ENCODE measurements at places on chromosomes 5 and 9.

- DNase-seq = peak; percentile 68
Observed at GRCh38 chr9:130499804-130500263, 55.1 kb downstream of the ASS1 start.

GRCh38 chr5:369151-369868 is 47.8 kb downstream of the AHRR start:
- DNase-seq = no peak

DNA sequence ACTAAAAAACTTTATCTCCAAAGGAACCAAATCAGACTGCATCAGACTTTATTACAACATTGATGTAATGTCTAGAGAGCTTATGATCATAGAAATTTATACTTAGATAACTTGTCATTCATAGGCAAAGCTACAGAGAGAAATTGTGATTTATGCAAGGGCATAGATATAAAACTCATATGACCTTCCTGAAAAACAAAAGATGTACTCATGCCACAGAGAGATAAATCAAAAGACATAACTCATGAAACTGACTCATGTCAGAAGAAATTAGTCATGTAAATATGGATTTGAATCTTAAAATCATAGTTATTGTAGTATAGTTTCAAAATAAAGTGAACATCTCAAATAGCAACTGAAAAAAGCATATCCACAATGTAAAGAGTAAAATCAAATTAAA is 186.2 kb downstream of the GABBR2 start:
- DNase-seq = no peak

GRCh38 chr9:92725766-92726165 is 38.9 kb downstream of the BICD2 start:
- no peak for DNase-seq

DNA sequence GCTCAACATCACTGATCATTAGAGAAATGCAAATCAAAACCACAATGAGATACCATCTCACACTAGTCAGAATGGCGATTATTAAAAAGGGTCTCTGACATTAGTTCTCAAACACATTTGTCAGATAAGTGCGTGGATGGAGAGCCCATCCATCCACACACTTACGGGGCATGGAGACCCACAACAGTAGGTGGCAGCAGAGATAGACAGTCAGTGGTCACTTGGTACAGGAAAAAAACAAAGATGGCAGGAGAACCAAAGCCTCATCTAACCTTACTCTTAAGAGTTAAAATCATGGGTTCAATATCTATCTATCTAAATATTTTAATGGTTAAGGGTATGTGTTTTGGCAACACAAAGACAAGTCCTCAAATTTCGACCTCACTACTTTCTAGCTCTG is 1378.7 kb upstream of the C9orf72 start:
- no peak for DNase-seq

DNA sequence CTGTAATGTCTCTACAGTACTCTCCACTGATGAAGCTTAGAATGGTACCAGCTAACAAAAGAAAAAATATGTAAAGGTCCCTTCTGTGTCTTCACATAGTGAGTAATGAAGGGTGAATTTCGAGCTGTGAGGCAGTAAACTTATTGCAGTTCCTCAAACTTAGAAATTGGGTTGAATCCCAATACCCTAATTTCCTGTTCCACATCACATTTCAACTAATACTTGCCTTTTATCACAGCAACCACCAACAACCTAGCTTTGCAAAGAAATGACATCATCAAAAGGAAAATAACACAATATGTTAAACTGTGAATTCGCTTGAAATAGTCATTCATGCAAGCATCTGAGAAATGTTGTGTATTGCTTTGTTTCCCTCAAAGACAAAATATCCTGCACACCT is 9.4 kb upstream of the TNFAIP8 start:
- no peak for DNase-seq
